CD4-positive, alpha-beta T cell treated with Interleukin-21 for 1 hour (primary cell): ENCODE measurements at places on chromosomes 6 and 20.
A peak's percentile ranks its signal among the peaks of the same experiment; 100 is the strongest.

DNA sequence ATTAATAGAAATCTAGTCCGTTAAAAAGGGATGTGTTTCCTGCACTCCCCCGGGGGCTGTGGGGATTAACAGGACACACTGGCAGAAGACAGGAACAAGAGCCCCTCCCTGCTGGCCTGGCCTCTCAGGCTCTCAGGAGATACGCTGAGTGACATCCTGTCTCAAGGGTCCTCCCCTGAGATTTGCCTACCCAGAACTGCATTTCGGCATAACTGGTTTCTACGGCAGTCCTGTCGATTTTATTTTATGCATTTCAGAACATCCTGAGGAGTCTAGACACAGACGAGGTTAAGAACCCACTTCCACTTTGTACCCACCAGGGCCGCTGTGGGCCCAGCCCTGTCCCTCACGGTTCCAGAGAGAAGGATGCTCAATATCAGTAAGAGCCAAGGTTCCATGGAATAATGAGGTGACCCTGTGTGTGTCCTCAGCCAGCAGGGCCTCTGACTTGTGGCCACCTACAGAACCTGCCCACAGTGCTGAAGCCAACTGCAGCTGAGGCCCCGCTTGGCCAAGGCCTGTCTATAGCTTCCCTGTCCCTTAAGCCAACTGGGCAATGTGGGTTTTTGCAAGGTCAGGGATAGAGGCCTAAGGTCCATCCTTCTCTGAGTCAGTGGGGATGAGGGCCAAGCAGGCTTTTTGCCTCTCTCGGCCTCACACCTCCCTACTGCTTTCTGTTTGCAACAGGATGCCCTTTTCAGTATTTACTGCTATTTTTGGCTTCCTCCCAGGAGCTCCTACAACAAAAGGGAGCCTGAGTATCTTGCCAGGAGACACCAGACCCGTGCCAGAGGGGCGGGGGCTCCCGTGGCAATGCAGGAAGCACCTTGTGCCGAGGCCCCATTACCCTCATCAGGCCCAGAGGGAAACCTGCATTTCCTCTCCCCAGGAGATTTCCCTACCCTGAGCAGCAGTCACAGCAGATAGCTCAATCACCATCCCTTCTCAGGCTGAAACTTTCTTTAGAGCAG lies 14.7 kb downstream of the UQCC2 start:
- DNase-seq = peak; percentile 45

DNA sequence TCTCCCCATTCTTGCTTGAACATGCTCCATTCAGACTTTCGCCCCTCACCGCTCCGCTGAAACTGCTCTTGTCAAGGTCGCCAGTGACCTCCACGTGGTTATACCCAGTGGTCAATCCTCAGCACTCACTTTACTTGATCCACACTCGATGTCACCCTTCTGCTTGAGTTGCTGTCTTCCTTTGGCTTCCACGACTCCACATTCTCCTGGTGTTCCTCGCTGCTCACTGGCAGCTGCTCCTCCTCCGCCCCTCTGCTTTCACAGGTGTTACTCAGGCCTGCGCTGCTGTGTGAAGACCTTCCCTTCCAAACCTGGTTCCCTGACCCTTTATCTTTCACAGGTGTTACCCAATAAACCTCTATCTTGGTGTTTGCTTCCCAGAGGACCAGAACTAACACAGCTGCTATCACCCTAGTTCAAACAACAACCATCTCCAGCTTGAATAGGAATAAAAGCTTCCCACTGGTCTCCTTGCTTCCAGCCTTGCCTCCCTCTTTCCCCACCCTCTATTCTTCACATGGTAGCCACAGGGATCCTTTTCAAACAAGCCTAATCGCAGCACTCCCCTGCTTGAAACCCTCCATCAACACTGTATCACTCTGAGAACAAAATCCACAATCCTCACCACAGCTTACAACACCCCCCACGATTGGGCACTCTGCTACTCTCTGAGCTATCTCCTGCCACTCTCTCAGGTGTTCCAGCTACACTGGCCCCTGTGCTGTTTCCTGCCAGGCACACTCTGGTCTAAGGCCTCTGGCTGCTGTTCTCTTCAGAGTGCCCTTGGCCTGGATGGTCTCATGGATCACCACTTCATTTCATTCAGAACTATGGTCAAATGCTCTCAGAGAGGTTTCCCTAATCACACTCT lies 10.7 kb downstream of the PPIL1 start:
- no peak for DNase-seq

GRCh38 chr6:151805286-151805840 lies 2.1 kb upstream of the ESR1 start:
- DNase-seq = no peak

GRCh38 chr6:163182696-163183095 lies 231.8 kb upstream of the QKI start:
- no peak for DNase-seq

DNA sequence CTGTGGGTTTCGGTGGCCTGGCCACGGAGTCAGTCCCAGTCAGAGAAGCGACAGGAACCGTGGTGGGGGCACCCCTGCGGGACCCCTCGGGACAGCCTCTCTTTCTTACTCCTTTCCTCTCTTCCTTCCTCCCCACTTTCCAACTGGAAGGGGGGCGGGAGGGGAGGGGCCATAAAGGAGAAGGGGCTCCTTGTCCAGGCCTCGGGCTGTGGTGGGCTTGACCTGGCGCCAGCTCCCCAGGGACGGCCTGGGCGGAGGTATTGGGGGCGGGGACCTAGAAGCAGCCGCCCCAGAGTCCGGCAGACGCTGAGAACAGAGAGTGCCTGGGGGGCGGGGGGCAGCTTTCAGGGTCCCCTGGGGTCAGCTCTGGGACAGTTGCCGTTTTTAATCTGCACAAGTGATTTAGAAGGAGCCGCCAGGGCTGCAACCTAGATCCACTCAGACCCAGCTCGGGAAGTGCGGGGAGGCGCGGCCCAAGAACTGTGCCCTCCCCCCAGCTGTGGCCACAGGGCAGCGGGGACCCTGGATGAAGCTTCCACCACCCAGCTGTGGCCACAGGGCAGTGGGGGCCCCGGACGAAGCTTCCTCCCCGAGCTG lies 6.4 kb upstream of the ABHD16B start:
- no peak for DNase-seq

GRCh38 chr20:1758765-1759164 lies 101.2 kb upstream of the SIRPG start:
- no peak for DNase-seq

GRCh38 chr6:47247227-47247797 lies 62.4 kb downstream of the TNFRSF21 start:
- DNase-seq = no peak

GRCh38 chr6:32982702-32983492 lies 14.5 kb downstream of the BRD2 start:
- DNase-seq = no peak

GRCh38 chr6:7912024-7912423 lies 1.4 kb upstream of the TXNDC5 start:
- DNase-seq = no peak

DNA sequence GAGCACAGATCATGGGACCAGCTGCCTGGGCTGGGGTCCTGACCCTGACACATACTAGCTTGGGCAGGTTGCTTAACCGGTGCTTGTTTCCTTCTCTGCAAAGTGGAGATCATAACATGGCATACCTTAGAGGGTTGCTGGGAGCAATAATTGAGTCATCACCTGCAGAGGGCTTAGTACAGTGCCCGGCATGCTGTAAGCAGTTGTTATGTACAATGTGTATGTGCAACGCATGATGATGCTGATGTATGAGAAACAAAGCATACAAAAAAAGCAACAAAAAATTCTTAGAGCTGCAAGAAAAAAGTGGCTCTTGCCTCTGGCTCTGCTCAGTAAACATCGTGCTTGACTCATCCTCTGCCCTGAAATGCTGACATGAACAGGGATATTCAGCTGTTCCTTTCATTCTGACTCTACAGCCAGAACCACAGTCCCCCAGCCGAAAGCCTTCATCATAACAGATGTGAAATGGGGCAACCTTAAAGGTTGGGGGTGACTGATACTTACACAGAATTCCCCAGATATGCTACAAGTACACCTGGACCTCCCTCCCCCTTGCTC lies 91.7 kb downstream of the CLIC5 start:
- DNase-seq = no peak

- DNase-seq = no peak
Measured at GRCh38 chr6:168167431-168168315, 88.7 kb upstream of the FRMD1 start.

DNA sequence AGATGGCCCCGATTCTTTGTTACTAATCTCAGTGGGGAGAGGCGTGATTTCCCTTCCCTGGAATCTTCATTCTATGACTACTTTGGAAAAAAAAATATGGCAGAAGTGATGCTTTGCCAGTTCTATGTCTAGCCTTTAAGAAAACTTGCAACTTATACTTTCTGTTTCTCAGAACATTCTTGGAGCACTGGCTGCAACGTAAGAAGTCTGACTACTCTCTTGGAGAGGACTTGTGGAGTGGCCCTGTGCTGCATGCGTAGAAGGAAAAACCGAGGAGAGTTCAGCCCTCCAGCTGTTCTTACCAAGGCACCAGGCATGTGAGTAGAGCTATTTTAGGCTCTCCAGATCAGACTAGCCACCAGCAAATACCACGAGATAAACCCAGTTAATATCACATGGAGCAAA lies 77.6 kb upstream of the STXBP5 start:
- no peak for DNase-seq

GRCh38 chr6:95576998-95577303 lies 384 bp upstream of the MANEA start:
- no peak for DNase-seq

- no peak for DNase-seq
Measured at GRCh38 chr6:91167846-91168245, 581.0 kb upstream of the MAP3K7 start.

DNA sequence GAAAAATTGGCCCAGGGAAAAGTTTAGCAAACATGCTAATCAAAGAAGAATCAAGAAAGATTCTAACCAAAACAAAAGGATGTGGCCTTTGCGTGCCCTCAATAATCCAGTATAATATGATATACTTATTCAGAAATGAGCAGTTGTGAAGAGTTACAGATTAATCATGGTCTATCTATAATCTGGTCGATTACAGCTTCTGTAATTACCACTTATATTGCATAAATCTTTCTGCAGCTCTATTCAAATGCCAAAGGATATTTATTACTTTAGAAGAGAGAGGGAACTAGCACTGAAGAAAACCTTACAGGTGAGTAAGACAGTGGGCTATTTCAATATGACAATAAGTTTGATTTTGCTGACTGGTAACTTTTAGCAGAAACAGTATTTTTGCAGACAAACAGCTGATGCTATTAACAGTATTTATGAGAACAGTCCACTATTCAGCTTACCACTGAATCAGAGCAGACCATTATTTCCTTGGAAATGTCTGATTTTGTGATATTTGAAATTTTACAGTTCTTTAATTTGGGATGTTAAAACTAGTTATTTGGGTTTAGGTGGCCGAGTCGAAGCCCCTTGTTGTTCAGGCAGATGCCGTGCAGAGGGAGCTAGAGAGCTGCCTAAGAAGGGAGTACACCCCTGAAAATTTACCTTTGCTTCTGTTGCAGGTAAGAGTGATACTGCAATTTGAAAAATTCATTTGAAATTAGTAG lies 92.2 kb downstream of the CEP57L1 start:
- DNase-seq = peak; percentile 66
